Anterior cingulate cortex (tissue), 58 donors: ENCODE measurements at places on chromosomes 13 and 19.

DNA sequence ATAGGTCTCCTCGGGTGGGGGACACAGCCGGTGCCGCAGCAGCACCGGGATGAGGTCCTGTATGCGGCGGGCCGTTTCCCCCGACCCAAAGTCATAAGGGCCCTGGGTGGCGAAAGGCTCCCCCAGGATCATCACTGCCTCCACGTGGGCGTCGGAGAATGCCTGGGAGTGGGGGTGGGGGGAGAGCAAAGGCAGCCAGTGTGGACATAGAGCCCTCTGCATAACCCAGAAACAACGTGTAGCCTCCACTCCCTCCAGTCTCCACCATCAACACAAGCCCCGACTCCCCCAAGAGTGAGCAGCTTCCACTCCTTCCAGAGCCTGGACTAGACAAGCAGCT is 1.7 kb upstream of the NUMBL start:
- DNase-seq = no peak

DNA sequence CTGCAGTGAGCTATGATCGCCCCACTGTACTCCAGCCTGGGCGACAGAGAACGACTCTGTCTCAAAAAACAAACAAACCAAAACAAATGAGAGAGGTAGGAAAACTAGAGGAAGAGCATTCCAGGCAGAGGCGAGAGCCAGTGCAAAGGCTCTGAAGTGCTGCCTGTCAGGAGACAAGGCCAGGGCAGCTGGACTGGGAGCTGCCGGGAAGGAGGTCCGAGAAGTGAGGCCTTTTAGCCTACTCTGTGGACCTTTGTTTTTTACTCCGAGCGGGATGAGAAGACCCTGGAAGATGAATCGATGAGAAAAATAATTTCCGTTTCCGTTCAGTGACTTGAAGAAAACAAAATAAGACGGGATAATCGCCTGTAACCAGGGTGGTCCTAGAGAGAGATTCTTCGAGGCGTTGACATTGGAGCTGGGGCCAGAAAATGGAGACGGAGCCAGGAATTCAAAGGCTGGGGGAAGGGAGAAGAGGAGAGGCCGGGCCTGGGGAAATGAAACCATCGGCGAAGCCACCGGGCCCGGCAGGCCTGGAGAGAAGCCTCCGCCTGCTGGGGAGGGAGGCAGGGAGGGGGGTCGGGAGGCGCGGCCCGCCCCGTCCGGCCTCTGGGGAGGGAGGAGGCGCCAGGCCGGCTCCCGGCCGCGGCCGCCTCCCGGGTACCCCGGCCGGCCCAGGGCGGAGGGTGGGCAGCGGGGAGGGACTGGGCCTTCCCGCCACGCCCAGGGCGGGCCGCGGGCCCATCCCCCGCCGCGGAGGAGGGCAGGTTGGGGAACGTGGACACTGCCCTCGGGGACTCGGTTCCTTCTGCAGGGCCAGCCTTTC is 7.8 kb upstream of the SERTAD1 start:
- DNase-seq = peak; percentile 76

DNA sequence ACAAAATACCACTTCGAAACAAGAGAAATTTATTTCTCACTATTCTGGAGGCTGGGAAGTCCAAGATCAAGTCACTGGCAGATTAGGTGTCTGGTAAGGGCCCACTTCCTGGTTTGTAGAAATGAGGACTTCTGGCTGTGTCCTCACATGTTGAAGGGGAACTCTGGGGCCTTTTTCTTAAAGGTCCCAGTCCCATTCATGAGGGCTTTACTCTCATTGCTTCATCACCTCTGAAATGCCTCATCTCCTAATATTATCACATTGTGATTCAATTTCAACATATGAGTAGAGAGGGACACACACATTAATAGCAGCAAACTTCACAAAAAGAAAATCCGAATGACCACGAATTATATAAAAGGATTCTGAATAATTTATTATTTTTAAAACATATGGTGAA is 21.6 kb upstream of the SIGLEC14 start:
- no peak for DNase-seq

DNA sequence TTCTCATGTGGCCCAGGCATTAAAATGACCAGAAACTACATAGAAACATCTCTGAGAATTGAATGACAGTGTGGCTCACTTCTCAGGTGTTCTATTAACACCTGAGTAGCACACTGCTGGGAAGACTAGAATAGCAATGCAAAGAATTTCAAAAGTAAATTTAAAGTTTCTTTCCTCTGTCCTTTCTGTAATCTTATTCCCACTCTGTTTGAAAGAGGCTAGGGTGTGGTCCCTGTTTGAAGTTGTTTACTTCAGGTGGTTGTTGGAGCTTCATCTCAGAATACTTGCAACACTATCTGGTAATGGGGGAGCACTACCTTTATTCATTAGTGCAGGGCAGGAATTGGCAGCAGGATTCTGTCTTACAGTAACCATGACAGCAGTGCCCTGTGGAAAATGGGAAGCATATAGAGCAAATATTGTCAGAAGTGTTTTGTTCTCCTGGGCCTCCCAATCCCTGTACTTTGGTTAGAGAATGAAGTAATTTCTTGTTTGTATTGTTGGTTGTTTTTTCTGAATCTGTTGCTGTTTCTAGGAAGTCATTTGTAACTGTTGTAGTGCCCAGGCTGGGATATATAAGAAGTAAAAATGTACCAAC is 1210.2 kb upstream of the ATXN8OS start:
- no peak for DNase-seq

- no peak for DNase-seq
Measured at GRCh38 chr13:39859898-39860297, 204.4 kb downstream of the COG6 start.

- no peak for DNase-seq
Measured at GRCh38 chr13:47546391-47547225, 454.5 kb downstream of the SUCLA2 start.

- peak; percentile 11 for DNase-seq
Measured at GRCh38 chr13:98482476-98483444, 94.1 kb downstream of the STK24 start.

- no peak for DNase-seq
Measured at GRCh38 chr13:21894703-21895699, 224.1 kb downstream of the FGF9 start.

- no peak for DNase-seq
Measured at GRCh38 chr13:29858231-29858630, 7.8 kb upstream of the UBL3 start.

DNA sequence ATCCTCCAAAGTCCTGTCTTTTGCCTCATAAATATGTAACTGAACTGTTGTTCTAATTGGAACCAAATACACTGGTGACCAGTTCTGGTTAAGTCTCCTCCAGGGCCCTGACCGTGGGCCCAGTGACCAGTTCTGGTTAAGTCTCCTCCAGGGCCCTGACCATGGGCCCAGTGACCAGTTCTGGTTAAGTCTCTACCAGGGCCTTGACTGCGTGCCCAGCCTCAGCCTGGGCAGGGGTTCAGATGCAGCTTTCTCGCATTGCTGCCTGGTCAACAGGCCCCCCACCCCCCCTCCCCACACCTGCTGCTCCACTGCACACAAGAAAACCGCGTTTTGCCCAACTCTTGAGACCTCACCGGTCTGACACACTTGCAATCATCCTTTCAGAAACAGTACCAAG is 3.8 kb upstream of the GRTP1 start:
- no peak for DNase-seq

- no peak for DNase-seq
Measured at GRCh38 chr13:39402221-39402970, 200.6 kb downstream of the LHFPL6 start.

DNA sequence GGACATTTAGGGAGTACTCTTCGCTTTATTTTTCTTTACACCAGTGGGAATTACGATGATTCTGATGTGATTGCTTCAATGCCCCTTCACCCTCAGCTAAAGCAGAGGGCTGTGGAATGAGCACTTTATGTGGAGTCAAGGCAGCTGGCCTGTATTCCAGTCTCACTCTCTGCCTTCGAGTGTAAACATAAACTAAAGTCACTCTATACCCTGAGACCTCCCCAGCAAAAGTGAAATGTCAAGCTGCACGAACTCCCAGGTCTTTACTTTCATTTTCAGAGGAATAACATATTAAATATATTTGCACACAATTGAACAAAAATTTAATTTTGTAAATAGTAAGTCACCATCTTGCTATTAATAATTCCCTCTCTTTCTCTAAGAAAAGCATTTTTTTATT is 557.1 kb downstream of the DACH1 start:
- DNase-seq = no peak

DNA sequence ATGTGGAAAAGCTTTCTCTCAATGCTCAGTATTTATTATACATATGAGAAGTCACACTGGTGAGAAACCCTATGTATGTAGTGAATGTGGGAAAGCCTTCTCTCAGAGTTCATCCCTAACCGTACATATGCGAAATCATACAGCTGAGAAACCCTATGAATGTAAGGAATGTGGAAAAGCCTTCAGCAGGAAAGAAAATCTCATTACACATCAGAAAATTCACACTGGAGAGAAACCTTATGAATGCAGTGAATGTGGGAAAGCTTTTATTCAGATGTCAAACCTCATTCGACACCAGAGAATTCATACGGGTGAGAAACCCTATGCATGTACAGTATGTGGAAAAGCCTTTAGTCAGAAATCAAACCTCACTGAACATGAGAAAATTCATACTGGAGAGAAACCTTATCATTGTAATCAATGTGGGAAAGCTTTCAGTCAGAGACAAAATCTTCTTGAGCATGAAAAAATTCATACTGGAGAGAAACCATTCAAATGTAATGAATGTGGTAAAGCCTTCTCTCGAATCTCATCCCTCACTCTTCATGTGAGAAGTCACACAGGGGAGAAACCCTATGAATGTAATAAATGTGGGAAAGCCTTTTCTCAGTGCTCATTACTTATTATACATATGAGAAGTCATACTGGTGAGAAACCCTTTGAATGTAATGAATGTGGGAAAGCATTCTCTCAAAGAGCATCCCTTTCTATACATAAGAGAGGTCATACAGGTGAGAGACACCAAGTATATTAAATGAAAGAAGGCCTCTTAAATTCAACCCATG is 34.4 kb downstream of the ZNF568 start:
- DNase-seq = no peak

DNA sequence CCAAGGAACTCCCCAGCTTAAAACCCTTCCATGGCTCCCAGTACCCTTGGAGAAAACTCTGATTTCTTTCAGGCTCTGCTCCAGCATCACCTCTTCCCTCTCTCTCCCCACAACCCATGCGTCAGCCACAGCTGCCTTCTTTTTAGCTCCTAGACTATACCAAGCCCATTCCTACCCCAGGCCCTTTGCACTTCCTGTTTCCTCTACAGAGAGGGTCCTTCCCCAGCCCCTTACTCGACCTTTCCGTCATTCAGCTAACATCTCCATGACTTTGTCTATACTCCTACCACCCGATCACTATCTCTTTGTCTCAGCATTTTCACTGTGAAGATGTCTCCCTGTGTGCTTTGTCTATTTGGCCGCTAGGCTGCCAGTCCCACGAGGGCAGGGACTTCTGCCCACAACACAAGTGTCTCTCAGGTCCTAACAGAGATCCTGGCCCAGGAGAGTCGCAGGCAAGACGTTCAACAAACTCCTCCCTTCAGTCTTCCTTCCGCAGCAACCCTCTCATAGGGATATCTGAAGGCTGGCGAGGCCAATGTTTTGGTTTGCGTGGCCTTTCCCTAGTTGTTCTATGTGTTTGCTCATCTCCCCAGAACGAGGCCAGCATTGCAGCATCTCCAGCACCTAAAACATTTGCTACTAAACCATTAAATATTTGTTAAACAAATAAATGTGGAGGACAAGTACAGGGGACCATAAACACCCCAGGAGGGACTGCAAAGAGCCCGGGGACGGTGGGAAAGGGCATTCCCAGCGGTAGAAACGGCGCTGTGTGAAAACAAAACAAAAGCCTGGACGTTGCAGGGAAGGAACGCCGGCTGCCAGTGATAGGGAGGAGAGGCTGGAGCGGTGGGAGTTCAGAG is 816 bp downstream of the CCNP start:
- DNase-seq = no peak

DNA sequence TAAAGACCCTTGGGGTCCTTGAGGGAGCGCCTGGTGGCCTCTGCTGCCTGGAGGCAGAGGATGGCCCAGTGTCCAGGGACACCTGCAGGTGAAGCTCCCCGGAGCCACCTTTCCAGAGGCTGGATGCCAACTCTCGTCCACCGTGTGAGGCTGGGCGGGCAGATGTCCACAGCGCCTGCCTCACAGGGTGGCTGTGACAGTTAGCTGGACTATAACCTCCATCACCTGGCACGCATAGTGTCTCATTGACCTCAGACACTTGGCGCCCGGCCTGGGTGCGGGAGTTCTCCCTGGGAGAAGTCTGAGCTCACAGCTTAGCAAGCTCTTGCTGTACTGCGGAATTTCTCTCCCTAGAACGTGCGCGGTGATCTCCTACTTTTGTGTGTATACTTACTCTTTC is 9.8 kb downstream of the BICRA start:
- no peak for DNase-seq

DNA sequence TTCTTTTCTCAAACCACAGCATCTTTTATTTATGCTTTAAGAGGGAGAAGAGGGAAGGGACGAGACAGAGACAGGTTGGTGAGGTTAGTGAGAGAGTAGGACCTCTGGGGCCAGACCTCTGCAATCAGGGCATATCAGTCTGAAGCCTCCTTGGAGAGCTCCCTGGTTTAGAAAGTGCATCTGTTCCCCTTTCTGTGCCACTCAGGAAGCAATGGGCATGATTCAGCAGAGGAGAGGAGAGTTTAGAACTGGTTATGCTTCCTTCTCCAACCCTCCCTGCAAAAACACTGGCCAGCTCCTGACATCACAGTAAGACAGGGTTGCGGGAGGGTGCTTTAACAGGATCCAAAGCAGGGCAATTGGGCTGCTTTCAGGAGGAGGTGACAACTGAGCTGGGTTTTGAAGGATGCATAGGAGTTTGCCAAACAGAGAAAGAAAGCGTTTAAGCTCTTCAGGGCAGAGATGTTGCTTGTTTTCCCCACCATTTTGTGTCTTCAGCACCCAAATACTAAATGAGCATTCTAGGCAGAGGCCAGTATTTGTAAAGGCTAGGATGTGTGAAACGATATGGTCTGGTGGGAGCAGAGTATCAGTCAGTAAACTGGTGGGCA is 33.1 kb downstream of the CERS4 start:
- no peak for DNase-seq

DNA sequence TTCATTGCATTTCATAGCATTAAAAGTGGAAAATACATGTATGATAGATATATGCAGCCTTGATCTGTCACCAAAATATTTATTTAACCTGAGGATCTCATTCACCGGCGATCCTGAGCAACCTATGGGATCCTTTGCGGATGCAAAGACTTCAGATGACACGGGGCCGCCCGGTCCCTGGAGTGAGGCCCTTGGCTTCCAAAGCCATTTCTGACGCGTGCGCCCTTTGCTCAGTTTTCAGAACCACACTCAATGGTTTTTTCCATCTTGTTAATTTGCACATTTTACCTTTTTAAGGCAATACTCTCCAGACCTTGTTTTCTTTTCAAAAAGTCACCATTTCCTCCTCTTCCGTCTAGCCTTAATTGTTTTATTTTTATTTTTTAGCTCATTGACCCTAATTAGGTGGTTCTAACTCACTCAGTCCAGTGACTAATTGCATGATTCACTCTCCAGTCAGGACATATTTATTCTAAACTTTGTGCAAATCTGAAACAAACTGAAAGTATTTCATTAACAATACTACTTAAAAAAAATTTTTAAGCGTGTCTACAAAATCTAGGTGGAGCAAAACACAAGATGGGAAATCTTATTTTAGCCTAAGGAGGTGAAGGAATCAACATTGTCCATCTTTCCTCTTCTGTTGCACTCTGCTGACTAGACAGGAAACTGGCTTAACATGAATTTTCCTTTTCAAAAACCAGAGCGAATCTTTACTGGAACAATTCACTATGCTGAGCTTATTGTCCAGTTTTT is 47.9 kb downstream of the COL4A1 start:
- no peak for DNase-seq
